ENCODE measurements at places on chromosomes 1 and 21. TPM values are rescaled to one million over a fixed set of nuclear protein-coding genes. Genes with fewer than 3 reads are reported as not detected.

The TRIM67 gene
- total RNA-seq: under 0.01 TPM

The LMX1A gene
- total RNA-seq: not detected

The CFAP141 gene
- total RNA-seq: not detected

The CR1L gene
- under 0.01 TPM for total RNA-seq

The RNF2 gene
- 29.1 TPM for total RNA-seq

Measured in hematopoietic multipotent progenitor cell (in vitro differentiated cells).